Hematopoietic multipotent progenitor cell treated with erythropoietin and hydrocortisone succinate and interleukin-3 and kit ligand, for 15 days (in vitro differentiated cells): ENCODE measurements at places on chromosomes 1 and 21.

DNA sequence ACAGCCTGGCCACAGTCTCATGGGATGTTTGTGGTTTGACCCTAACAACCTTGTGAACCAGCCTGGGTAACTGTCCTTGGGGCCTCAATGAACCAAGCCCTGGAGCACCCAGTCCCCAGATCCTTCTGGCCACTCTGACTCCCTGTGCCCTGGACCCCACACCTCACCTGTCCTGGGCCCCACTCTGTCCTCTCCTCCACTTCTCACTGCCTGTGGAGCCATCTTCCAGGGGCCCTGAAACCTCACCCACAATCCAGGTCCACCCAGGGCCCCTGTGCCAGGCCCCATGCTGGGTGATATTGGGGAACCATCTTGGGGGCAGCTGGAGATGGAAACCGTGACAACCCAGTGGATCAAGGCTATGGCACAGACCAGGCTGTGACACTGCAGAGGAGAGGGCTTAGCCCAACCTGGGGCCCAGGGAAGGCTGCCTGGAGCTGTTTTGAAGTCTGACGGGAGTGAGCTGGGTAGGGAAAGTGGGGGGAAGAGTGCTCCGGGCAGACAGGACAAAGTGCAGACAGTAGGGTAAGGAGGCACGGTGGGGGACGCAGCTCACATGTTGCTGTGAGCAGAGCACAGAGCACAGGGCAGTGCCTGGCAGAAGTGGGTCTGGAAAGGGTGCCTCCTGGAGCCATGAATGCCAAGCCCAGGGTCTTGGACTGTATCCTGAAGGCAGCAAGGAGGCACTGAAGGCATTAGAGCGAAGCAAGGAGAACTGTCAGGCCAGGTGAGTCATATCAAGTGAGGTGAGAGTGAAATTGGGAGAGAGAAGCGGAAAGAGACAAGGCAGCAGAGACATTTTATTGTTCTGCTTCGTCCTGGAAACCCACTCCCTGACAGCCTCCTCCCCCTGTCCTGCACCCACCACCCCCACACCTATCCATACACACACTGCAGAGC lies 12.1 kb upstream of the LRP8 start:
- DNase-seq = no peak

DNA sequence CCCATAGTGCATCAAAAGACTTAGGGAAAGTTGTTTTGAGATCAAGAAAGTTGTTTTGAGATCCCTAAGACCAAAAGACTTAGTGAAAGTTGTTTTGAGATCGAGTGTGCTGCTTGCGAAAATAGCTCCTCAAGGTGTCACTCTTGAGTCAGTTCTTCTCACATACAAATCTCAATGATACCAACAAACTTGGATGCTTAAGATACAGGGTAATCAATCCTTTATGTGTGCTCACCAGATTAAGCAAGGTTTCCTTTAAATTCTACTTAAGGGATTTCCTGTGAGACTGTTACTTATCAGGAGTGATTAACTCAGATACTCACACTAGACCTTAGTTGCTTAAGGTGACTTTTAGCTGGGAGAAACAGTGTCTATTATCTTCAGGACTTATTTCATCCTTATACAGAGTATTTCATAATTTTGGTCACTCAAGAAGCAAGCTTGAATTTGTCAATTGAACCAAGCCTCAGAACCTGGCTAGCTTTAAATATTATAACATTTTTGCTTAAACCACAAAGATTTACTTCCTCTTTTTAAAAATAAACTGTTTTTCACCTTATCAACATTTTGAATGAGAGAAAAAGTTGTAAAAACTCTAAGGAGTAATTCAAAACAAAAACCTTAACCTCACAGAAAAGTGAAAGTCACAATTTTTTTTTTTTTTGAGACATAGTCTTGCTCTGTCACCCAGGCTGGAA lies 8.0 kb upstream of the RLF start:
- peak; percentile 73 for DNase-seq

DNA sequence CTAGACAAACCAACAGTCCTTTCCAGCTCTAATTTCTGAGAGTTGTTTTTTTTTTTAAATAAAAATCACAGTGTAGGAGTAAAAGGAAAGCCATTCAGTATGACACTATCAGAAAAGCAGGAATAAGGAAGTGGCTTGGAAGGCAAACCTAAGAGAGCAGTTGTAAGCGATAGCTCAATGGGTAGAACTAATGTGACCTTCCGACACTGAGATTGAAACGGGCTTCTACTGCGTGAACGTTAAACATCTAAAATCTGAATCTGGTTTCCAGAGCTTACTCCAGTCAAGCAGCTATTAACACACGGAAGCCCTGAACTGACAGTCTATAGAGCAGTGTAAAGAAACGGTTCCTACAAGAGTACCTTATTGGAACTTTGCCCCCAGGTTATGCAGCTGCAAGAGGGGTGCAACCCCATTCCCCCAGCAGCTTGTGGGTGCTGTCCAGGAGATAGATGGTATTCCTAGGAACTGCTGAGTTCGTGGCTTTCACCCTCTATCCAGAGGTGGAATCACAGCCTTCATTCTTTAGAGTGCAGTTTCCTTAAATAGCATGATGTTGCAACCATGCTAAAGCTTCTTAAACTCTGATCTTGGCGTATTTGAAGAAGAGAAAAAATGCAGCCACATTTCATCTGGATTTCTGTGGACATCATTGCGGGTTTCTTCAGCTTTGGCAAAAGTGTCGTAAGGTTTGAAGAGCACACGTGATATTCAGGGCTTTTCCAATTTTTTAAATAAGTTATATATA lies 3.3 kb upstream of the IRF2BP2 start:
- peak; percentile 28 for DNase-seq

- DNase-seq = no peak
Measured at GRCh38 chr1:28860332-28861073, 48.5 kb downstream of the OPRD1 start.

DNA sequence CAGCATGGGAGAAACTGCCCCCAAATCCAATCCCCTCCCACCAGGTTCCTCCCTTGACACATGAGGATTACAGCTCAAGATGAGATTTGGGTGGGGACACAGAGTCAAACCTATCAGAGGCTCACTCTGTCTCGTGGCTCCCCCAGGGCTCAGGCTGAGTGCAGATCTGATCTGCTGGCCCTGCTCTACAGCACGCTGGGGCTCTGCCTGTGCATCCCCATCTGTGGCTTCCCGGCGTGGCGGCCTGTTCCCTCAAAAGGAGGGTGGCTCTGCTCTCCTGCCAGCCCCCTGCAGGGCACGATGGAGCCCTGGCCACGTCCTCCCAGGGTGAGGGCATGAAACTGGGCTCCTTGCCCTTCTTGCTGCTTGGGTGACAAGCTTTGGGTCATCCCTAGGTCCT lies 19.8 kb upstream of the SMYD3 start:
- no peak for DNase-seq

DNA sequence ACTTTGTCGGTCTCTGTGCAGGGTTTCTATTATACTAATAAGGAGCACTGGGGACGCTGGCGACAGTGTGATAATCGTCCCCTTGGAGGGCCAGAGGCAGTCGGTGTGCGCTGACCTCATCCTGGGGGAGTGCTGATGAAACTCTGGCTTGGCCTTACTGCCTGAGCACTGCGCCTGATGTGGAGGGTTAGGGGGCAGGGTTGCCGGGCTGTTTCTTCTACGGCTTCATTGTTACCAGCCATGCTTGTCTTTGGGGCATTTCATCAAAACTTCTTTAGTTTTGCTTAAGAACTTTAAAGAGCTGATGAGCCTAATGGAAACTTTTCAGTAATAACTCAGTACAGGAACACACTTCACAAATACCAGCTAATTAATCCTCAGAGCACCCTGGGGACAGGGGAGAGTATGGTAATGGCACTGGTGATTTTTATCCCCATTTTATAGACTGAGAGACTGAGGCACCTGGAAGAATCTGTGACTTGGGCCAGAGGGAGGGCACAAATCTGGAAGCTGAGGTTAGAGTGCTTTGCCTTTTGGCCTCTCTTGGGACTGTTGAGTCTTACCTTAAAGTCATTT lies 81.8 kb downstream of the PEX14 start:
- no peak for DNase-seq

GRCh38 chr1:200907611-200908097 lies 13.0 kb downstream of the INAVA start:
- DNase-seq = no peak

DNA sequence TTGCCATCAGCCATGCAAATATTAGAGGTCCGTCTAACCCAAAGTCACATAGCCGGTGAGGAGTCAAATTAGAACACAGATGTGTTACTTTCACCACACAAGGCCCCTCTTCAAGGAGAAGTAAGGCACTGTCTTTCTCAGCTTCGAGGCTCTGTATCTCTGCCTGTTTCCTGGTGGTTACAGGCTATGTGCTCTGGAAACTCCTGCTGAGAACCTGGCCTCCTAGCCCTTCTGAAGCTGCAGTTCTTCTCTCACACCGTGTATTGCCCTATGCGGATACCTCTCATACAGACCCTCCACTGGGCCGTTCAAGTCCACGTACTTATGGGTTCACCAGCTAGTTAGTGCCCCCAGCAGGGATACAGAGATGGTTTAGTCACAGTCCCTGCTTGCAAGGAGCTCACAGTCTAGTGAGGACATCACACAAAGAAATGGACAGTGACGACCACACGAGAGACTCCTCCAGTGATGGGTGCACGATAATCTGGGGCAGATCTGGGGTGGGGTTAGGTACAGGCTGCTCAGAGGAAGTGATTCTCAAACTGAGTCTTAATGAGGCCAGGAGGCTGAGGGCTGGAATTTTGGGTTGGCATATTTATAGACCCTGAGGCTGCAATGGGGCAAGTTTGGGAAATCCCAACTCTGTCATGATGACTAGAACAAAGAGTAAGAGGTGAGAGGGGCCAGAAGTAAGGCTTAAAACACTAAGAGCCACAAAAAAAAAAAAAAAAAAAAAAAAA lies 22.8 kb upstream of the ELOA start:
- no peak for DNase-seq

- no peak for DNase-seq
Measured at GRCh38 chr1:84996846-84997666, at the start of gene MCOLN2. MCOLN2 (minus strand) TSS chr1:84997113; CDS start chr1:84996872, 241 bp downstream.

- peak; percentile 31 for DNase-seq
Measured at GRCh38 chr1:186828611-186829454, at the start of gene PLA2G4A. PLA2G4A (plus strand) TSS chr1:186828949; CDS start chr1:186854355, 25,406 bp downstream.

DNA sequence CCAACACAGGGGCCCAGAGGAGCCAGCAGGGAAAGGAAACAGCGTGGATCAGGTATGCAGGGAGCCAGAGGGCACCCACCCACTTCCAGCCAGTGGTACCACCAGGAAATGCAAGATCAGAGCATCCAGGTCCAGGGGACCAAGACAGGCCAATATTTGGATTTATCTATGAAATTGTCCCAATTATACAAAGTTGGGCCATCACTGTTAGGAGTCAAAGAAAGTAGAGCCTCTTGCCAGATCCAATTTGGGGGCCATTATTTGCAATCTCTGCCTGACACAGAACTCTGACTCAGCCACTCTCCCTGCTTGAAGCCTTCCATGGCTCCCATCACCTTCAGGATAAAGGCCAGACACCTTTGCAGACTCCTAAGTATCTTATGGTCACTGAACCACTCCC lies 21.1 kb upstream of the TAS1R2 start:
- DNase-seq = no peak

DNA sequence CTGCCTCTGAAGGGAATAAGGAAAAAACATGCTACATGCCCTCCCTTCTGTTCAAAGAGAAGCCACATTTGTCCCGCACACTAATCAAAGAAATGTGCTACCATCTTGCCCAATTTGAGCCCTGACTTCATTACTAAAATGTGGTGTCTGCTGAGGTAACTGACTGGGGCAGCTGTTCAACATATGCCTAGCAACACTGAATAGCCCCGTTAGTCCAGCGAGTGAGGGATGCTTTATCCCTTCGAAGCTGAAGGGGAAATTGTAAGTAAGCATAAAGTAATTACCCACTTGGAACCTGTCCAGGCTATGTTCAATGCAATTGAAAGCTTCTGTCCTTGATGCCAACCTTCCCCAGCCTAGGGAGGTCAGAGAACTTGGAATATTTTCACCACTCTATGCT lies 310.6 kb downstream of the SEC16B start:
- no peak for DNase-seq

DNA sequence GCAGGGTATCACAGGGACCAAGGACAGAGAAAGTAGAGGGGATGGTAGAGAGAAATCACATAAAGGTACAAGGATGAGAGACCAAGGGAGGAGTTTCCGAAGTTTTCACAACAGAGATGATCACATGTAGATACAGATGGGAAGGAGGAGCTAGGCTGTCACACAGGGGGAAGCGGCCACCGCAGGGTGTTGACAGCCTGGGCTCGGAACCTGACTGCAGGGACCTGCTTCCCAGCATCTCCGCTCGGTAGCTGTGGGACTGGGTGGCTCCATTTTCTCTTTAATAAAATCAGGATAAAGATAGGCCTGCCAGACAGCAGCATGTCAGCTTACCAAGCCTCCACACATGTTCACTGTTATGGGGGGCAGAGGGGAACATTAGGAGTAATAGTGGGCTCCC lies 32.3 kb downstream of the CDCA8 start:
- DNase-seq = no peak

DNA sequence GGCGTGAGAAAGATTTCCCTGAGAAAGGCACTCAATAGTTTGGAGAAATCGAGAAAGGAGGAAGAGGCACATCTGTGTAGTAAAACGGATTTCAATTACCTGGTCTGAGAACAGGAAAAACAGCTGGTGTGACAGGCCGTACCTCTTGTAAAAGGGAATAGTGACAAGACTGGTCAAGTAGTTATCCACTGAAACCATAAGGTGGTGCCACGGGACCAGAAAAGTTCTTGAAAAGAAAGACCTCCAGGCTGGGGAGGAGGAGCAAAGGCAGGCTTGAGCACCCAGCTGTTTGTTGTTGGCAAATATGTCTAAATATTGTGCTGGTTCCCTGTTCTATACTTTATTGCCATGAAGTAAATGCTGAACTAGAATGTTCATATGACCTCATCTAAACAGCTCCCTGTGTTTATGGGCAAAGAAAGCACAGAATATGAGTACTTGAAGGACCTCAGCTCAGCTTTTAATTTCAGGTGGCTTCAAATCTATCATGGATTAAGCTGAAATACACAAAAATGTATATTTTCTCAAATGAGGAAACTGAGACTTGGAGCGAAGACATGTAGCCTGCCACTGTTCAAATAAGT lies 4.0 kb downstream of the HAO2 start:
- no peak for DNase-seq

GRCh38 chr1:197987294-197987693 lies 70.1 kb downstream of the LHX9 start:
- DNase-seq = no peak

GRCh38 chr21:38329162-38329561 lies 72.4 kb downstream of the KCNJ15 start:
- DNase-seq = no peak

GRCh38 chr1:13619909-13620308 lies 36.3 kb downstream of the PDPN start:
- no peak for DNase-seq

GRCh38 chr1:41122851-41123518 lies 101.5 kb upstream of the SLFNL1 start:
- DNase-seq = peak; percentile 7
